T-helper 9 cell (primary cell): ENCODE measurements at places on chromosomes 6 and 20.

DNA sequence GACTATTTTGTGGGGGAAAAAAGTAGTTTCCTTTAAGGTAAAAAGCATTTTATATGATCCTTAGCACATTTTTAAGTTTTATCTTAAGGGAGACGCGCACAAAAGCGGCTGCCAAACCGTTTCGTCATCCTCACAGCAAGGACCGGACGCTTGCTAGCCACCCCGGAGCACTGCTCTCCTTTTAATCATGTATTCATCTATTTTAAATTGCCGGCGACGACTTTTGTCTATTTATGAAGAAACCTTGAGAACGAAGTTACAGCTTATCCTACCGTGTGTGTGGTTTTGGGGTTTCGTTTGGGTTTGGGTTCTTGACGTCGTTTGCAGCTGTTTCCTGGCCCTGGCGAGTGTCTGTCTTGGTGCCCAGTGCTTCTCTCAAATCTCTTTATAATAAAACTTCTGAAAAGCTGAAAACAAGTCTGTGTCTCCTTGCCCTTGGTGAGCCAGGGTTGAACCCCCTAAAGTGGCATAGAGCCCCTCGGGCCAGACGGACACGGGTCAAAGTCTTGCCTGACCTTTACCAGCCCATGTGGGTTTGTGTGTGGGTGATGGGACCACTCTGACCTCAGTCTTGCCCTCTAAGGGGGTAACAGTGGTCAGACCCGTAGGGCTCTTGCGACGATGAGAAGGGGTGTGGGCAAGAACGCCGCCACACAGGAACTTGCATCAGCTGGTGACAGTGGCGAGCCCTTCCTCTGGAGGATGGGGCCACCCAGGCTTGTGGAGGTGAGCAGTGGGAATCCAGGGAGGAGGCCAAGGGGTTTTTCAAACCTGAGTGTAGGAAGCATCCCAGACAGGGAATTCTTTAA lies 117.6 kb downstream of the JPH2 start:
- DNase-seq = peak; percentile 40

- no peak for DNase-seq
These were observed 44.2 kb upstream of the SLC9A8 start for GRCh38 chr20:49768204-49769047.

DNA sequence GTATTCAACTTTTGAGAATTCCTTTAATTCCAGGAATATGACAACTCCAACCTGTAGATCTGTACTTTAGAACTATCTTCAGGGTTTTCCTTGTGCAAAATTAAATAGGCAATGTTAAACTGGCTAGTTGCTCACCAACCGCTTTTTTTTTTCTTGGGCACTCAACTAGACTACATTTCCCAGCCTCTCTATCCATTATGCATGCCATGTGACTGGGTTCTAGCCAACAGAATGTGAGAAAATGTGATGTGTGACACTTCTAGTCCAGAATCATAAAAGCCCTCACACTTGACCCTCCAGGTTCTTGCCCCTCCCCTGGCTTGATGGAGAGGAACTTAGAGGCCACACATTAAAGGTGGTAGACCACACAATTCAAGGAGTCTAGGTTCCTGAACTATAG lies 166.0 kb downstream of the LMBRD1 start:
- DNase-seq = no peak

DNA sequence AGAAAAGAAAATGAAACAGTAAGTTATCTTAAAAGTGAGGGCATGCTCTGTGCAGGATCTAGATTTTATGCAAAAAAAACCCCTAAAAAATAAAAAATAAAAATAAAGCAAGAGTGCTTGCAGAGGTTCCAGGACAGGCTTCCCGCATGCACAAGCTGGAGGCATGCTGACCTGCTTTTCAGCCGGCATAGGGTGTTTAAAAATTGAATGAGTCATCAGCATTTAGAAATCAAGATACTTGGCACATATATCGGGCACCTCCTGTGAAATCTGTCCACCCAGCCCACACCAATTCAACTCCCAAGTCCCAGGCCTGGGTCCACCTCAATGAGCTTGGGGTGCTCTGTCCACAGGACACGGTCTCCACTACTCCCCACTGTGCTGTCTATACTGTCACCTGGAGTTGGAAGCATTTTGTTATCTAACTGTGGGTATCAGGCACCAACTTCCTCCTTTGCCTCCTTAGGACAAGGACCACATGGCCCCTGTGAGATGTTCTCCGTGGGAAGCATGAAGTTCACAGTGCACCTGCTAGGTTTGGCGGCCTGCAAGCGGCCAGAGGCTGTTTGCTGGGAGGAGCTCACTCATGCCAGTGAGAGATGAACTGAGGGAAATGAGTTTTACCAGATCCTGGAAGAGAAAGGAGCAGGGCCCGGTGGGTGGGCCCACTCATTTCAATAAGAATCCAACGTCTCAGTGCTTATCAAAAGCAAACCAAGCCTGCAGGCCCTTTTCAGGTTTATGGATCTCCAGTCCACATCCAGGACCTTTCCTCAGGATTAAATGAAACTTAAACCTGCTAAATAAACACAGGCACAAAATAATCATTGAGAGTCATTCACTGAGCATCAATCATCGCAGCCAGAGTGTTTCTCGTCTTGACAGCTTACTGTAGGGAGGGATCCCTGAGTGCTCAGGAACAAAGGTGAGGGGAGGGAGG lies 121.1 kb downstream of the FOXA2 start:
- no peak for DNase-seq

DNA sequence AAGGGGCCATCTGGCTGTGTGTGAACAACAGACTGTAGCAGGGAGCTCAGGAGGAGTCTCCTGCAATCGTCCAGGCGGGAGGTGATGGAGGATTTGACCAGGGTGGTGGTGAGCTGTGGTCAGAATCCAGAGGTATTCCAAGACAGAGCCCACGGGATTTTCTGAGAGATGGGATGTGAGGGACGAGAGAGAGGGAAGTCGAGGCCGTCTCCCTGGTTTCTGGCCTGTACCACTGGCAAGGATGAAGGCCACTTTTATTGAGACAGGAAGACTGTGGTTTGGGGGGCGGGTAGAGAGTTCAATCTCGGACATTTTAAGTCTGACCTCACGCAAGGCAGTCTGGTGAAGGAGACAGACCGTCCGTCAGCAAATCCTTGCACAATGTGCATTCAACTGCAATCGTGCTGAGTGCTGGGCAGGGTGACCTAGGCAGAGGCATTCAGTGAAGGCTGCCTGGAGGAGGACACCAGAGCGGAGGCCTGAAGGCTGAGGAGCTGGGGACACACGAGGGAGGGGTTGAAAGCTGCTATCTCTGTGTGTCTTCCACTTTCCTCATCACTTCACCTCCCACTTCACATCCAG lies 53.9 kb downstream of the PREX1 start:
- no peak for DNase-seq

- no peak for DNase-seq
These were observed 67.2 kb upstream of the SNX9 start for GRCh38 chr6:157755746-157756411.

DNA sequence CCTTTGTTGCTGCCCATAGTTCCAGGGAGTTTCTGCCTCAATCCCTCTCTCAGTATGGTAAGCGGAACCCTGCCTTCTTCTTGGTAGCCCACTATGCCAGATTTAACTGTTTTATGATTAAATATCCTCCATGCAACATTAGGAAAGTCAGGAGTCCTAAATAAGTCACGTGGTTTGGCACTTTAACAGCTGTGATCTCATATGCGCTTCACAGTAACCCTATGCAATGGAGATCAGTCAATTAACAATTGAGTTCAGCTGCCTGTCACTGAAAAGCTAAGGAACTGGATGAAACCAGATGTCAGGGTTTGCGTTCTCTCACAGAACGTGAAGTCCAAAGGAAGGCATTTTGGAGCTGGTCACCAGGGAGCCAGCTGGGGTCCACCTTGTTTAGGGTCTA lies 81.6 kb downstream of the PSMB1 start:
- no peak for DNase-seq

DNA sequence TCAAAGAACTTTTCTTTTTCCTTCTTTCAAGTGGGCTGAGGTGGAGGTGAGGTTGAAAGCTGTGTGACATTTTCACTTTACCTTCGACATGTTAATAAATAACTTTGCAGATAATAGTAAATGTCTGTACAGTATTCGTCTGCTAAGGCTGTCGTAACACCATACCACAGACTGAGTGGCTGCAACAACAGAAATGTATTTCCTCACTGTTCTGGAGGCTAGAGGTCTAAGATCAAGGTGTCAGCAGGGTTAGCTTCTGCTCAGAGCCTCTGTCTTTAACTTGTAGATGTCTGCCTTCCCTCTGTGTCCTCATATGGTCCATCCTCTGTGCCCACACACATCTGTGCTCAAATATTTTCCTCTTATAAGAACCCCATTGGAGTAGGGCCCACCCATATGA lies 14.9 kb downstream of the PHACTR2 start:
- no peak for DNase-seq

GRCh38 chr6:39048481-39049399 lies at the start of gene GLP1R:
Gene GLP1R, plus strand, starts transcription at chr6:39048781. Its CDS starts 60 bp downstream, at chr6:39048841.
- no peak for DNase-seq

- DNase-seq = no peak
These were observed 34.7 kb downstream of the KCNK17 start for GRCh38 chr6:39279539-39279938.

- no peak for DNase-seq
These were observed 148.4 kb upstream of the EYA4 start for GRCh38 chr6:133092771-133093170.

- no peak for DNase-seq
These were observed 202.3 kb downstream of the DLL1 start for GRCh38 chr6:170088582-170088955.

DNA sequence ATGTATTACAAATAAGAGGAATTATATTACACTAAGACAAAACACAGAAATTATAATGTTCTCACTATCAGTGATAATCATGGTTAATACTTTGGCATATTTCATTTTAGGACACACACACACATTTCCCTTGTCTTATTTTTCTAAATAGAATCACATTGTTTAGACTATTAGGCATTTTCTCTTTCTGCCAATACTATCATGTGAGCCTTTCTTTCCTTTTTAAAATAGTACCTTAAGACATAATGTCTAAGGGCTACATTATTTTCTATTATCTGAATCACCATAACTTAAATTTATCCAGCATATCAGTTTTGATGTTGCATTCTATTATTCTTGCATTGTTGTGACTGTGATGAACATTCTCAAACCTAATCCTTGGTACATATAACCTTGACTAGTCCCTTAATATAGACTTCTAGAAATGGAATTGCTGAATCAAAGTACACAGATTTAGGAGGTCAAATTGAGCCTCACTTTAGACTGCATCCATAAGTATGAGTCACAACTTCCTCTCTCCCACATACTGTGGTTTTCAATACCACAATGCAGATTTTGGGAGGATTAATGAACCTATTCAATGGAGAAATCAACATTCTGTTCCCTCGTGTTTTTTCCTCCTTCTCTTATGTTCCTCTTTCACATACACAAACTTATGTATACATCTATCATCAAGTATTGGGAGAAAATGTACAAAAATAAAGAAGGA lies 212.6 kb downstream of the MOXD1 start:
- no peak for DNase-seq

GRCh38 chr6:154974485-154975149 lies 20.5 kb upstream of the TIAM2 start:
- no peak for DNase-seq

DNA sequence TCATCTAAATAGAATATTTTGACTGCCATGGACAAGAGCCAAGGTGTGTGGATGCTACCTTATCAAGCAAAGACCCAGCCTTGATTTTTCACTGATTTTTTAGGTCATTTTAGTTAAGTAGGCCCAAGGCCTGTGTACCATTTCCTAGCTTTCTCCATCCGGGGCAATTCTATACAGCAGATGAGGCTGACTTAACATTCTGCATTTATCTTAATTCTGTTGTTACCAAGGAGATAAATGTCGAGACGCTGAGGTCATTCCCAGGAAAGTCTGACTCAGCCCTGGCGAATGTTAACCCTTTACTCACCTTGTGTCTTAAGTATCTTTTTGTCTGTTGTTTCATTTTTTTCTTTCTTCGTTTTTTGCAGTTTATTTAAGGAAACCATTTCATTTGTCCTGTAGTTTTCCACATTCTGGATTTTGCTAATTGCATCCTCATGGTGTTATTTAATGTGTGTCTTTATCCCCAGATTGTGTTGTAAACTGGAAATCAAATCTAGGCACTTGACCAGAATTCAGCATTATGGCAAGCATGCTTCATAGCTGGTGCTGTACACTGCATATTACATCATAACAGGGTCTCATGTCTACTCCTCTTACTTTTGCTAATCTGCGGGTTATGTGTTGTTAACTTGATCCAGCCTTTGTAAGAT lies 277.0 kb downstream of the CDKAL1 start:
- DNase-seq = no peak

- no peak for DNase-seq
These were observed 329.1 kb upstream of the QKI start for GRCh38 chr6:163085426-163085825.

DNA sequence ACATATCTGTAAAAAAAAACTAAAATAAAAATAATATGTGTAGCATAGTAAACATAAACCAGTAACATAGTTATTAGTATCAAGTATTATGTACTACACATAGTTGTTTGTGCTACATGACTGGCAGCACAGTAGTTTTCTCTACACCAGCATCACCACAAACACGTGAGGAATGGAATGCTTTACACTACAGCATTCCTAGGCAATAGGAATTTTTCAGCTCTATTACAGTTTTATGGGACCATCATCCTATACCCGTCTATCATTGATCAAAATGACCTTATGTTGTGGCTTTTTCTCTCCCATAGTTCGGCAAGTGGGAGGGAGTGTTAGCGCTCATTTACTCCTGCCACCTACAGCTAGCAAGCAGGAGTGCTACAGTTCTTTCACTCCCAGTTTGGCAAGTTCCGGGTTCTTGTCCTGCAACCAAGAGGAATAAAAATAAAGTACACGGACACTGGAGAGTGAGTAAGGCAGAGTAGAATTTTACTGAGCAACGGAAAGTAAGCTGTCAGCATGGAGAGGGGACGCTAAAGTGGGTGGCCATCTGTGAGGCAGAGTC lies 196.8 kb upstream of the HSF2 start:
- DNase-seq = no peak

GRCh38 chr6:19472850-19473249 lies 364.3 kb upstream of the ID4 start:
- no peak for DNase-seq

DNA sequence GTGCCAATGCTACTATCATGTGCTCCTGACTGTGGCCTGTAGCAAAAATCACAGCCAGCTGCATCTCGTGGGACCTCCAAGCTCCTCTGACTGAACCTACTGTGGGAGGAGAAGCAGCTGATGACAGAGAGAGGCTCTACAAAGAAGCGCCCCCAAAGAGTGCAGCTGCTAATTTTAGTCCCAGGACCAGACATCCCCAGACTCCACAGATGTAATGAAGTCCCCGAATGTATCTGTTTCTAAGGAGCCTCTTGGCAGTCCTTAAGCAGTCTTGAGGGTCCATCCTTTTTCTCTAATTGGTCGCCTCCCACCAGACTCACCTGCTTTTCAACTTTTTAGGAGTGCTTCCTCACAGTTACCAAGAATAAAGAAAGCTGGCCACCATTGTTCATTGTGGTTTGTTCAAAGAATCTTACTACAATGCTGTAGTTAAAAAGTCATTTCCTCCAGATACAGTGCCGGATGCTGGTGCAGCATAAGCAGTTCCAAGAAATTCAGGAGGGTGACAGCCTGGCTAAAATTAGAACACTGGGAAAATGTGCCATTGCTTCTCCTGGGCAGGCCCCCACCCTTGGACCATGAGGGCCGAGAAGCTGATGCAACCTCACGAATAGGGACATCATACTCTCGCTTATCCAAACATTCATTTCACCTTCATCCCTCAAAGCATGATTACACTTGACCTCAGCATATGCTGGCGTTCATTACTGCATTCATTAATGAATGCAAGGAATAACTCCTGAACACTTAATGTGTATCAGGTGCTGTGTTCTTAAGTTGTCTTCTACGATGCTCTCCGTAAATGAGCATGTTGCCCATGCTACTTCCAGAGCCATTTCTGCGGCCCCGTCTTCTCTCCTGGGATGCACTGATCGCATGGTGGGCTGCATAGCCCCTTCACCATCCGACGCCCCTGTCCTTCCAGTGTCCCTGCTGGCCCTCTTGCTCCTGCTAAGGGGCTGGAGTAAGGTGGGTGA lies 66.4 kb downstream of the LY86 start:
- no peak for DNase-seq
